ENCODE measurements at places on chromosomes 7 and 10.

DNA sequence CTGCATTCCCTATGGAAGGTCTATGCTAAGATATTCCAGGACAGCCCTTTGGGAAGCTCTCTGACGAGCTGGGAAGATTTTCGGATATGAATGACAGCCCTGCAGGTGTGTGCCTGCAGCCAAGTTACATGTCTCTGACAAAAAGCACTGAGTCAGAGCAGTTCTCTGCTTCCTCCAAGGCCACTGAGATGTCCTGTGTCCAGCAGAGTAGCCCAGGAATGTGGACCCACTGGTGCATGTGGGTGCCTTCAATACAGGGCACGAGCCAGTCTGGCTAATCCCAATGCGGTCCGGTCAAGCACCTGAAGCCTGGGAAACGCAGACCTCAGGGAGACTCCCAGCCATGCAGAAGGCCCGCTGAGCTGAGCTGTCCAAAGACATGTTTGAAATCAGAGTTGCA lies 565.7 kb downstream of the TCERG1L start:
- DNase-seq = no peak

DNA sequence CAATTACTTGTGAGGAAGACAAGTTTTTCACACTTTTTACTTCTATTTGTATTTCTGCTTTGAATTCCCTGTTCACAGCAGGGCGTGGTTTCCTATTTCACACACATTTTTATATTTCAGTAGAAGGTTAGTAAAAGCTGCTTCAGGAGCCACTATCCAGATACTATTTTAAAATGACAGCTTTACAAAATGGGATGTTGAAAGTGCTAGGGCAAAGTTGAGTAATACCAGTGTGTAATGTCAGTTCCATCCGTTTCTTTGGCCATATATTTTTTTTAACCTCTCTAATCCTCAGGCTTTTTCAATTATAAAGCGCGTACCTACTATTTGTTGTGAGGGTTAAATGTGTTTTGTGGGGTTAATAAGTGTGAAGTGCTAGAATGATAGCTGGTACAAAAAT lies 276.6 kb downstream of the GPR158 start:
- DNase-seq = no peak

DNA sequence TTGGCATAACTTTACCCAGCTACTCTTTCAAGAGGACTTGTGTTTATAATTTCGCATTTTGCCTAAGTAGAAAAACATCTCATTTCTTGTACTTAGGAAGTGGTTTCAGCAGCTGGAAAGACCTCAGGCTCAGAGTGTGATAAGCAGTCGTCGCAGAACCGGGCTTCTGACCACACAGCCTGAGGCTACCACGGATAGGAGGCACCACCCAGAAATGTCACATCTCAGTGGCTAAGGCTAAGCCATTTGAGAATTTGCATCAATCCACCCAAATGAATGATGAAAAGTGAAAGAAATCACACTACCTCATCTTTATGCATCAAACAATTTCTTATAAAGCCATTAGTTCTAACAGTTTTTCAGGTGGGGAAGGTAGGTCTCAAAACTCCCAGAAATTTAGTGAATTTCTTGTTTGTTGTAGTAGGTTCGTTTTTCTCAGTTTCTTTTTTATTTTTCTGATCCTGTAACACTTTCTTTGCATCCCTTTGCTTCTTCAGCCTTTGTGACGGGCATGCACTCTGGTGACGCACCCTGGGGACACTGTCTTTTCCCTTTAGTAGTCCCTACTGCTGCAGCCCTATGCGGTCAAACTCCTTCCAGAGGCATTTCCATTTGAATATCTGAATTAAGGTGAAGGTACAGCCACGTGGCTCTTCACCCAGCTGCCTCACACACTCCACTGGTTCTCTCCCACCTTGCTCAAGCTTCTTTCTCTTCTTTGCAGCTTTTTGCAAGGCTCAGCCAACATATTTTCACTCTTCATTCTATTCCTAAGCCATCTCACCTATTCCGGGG lies 68.5 kb downstream of the MAP3K8 start:
- DNase-seq = no peak

DNA sequence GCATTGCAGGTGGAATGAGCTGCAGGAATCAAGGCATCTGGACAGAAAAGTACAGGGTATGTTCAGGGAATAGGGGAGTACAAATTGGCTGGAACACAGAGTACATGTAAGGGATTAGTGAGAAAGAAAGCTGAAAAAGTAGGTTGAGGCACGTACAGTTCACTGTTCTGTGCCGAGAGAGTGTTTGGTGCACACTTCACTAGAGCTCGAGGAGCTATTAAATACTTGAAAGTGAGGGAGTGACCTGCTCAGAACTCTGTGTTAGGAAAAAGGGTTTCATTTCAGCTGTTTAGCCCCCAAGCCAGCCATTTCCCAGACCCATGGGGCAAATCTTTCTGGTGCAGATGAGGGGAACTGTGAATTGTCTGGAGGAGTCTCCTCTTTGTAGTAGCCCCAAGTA lies 115.2 kb downstream of the TBXAS1 start:
- no peak for DNase-seq

DNA sequence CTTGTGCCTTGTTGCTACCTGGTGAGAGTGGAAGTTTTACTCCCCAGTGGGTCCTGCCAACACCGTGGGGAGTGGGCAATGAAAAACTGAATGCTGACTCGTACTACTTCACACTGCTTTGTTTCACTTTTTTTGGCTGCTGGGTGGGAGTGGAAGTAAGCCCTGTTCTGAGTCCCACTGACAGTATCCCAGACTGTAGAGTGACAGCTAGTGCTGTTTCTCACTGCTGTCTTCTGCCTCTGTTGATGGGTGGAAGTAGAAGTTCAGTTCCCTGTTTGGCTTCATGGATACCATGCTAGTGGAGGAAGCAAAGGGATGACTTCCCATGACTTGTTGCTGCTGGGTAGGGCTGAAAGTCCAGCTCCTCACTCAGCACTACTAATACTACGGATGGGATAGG lies 98.4 kb downstream of the STK31 start:
- DNase-seq = no peak

GRCh38 chr7:52726986-52727385 lies 308.4 kb upstream of the POM121L12 start:
- DNase-seq = no peak

DNA sequence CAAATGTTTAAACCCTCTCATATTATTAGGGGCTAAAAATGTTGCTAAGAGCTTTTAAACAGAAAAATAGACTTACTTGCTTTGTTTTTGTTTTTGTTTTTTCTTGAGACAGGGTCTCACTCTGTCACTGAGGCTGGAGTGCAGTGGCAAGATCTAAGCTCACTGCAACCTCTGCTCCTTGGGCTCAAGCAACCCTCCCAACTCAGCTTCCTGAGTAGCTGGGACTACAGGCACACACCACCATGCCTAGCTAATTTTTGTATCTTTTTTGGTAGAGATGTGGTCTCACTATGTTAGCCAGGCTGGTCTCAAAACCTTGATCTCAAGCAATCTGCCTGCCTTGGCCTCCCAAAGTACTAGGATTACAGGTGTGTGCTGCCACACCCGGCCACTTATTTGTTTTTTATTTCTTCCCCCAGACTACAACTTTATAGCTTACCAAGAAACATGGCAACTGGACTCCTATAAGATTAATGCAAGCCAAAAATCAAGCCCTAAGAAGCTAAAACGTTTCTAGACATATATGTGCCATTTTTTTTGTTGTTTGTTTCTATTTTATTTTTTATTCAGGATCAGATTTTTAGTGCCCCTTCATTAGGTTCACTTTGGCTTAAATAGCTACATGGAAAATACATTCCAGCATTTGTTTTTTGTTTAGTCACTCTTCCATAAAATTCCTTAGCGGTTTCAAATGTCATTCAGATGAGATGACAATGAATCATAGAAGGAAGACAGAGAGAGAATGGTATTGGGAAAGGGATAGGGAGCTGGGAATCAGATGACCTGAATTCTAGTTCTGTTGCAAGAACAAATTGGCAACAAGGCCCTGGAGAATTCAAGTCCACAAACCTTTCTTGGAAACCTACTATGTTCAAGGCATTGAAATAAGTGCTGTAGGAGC lies 163.4 kb upstream of the MKLN1 start:
- DNase-seq = no peak

DNA sequence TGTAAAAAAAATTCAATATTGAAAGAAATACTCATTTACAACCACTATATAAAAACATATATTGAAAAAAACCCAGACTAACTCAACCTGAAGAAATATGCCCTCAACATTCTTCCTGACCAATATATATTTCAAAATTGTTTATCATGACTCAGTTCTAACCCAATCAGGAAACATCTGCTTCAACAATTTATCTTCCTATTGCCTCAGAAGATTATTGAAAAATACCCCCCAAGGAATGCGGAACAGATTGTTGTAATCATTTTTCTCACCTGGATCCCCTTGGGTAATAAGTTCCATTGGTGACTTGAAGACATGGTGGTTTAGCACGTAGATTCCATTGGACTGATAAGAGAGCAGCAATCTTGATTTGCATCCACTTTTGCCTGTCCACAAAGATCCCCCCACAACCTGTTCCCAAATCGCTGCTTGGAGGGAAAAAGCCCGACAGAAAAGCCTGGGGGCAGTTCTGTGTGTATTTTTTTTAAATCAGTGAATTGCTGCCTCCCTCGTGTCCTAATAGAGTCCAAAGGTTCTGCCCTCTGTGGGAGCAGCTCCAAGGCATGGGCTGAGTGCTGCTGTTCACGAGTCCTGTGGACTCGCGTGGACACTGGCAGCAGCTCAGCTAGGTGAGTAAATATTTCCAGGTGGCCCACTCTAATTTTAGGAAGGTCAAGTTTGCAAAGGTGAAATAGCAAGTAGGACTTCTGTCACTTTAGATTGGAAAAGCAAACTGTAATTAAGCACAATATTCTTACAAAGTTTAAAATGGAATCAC lies 5.9 kb upstream of the INHBA start:
- no peak for DNase-seq

- no peak for DNase-seq
Measured at GRCh38 chr7:152949253-152949652, 189.7 kb downstream of the ACTR3B start.

DNA sequence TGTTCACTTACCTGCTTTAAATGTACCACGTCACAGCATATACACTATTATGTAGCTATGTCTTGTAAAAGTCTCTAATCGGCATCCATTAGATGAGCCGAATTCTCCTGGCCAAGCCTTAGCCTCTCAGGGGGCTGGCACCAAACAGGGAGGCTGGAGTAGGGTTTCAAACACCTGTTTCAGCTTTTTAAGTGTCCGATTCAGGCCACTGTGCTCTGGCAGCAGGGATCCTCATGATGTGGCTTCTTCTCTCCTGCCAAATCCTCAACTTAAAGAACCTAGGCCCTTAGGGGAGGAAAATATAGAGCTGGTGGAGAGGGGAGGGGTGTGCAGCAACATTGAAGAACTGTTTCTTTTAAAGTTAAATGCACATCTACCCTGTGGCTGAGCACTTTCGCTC lies 68.5 kb upstream of the NFKB2 start:
- DNase-seq = no peak

GRCh38 chr7:80971225-80971624 lies 52.4 kb upstream of the SEMA3C start:
- no peak for DNase-seq

- DNase-seq = no peak
Measured at GRCh38 chr10:113169853-113170460, 219.9 kb downstream of the TCF7L2 start.

- DNase-seq = no peak
Measured at GRCh38 chr7:22663357-22663718, 63.7 kb upstream of the IL6 start.

DNA sequence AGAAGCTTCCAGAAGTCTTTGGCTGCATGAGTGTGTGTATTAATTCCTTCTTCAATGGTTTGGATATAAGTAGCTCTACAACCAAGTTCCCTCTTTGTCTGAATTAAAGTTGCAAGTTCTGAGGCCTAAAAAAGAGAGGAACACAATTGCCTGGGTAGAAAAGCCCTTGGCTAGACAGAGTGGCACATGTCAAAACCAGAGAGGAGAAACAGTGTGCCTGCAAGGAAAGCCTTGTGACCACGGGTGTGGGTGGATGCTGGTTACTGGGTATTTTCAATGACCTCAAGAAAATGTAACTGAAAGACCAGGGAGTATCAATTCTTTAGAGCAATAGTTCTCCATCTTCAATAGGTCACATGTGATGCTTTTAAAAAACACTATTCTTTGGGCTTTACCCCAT lies 148.3 kb downstream of the SVIL start:
- no peak for DNase-seq

GRCh38 chr7:106865130-106866041 lies at the start of gene PIK3CG:
TSS of gene PIK3CG (plus strand) at chr7:106865282. CDS start at chr7:106867562, 2,280 bp downstream.
- DNase-seq = no peak

GRCh38 chr7:75732764-75733630 lies 5.7 kb downstream of the HIP1 start:
- no peak for DNase-seq

DNA sequence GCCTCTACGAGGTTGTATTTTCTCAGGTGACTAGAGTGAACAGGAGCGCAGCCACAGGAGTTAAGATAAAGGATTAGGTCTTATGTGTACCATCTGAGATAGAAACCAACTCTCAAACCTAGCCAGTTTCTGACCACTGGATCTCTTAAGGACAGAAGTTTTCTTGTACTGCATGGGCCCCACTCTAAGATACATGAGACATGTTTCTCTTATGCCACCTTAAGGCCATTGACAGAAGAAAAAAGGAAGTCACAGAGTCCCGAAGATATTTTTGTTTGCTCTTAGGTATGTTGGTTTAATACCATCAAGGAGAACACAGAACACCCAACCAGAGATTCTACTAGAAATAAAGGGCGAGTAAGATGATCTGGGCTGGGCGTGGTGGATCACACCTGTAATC lies 335.8 kb downstream of the FRMD4A start:
- no peak for DNase-seq

GRCh38 chr10:14162629-14163344 lies 167.9 kb downstream of the FRMD4A start:
- no peak for DNase-seq

- no peak for DNase-seq
Measured at GRCh38 chr7:123538897-123539296, 4.5 kb upstream of the IQUB start.

DNA sequence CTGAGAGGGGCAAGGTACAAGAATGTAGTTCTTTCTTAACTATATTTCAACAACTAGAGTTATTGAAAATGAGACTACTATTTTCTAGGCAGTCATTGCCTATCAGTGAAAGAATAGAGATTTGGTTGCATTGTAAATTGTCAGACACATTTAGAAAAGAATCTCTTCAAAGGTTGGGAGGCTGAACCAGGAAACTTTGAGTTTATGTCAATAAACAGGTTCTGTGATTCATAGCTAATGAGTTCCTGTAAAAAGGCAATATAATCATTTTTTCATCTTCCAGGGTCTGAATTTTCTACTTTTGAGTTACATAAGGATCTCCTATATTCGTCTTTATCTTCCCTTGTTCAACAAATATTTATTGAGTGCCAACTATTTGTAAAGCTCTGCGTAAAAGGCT lies 47.1 kb downstream of the MAGI2 start:
- DNase-seq = no peak

GRCh38 chr7:128672927-128673517 lies 930 bp downstream of the GARIN1A start:
- no peak for DNase-seq
